ENCODE measurements at places on chromosomes 2 and 18.

GRCh38 chr2:72051971-72052505 lies 95.6 kb downstream of the CYP26B1 start:
- DNase-seq = no peak

DNA sequence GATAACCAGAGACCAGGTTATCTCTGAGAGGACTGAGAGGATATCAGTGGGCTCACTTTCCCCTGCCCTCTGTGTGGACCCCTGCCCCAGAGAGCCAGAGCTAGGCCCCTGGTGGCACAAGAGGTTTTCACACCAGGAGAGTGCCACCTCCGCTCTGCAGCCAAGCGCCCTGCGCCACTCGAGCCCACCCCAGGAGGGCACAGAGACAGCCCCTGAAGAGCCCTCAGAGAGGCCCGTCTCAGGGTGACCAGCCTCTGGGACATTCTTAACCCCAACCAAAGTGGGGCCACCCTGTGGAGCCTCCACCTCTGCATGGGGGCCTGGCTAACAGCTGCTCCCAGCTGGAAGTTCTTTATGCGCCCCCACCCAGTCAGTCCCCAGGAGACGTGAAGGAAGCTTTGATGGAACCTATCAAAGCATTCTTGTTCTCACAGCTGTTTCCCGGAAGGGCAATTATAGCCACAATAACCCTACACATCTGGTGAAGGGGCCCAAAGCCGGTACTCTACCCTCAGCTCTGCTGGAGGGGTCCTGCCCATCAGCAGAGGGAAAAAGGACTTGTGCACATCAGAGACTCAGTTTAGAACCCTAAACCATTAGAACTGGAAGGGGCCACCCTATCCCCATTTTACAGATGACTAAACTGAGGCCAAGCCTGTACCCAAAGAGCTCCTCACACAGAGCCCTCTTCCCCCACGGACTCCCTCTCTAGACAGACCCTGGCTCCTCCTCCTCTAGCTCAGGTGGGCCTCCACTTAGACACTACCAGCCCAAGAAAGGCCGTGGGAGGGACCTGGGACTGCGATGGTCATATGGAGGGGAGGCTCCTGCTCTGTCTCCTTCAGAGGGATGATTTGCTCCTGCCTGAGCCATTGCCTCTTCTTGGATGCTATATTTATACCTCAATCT lies 101.1 kb downstream of the ZFP36L2 start:
- no peak for DNase-seq

GRCh38 chr2:37350034-37350433 lies 5.6 kb downstream of the QPCT start:
- DNase-seq = no peak

DNA sequence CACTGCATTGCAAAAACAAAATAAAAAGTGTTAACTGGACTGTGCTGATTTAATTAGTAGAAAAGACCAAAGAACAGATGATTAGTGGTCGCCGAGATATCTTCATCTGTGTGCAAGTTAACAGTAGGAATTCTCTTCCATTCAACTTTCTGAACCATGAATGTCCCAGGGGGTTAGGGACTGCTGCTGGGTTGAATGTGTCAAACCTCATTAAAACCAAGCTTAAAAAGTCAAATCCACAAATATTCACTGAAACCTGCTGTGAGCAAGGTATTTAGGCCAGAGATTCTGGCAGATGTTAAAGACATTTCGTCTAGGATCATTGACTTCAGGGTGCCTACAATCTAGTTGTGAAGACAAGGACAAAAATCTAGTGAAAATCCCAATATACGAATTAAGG lies 58.7 kb downstream of the STPG4 start:
- no peak for DNase-seq

GRCh38 chr2:102337481-102338386 lies 17.9 kb upstream of the IL18R1 start:
- DNase-seq = no peak

- peak; percentile 51 for DNase-seq
These were observed 39.0 kb upstream of the MAL start for GRCh38 chr2:94986392-94986963.
